ENCODE measurements at places on chromosomes 2 and 18. TPM values are rescaled to one million over a fixed set of nuclear protein-coding genes. Genes with fewer than 3 reads are reported as not detected.

NT5C1B gene
- not detected for total RNA-seq

MARCHF4 gene
- total RNA-seq, result not detected

ELOA2 gene
- total RNA-seq, result not detected

ACOXL gene
- total RNA-seq, result 0.09 TPM

CD8A gene
- 0.09 TPM for total RNA-seq

SULT6B1 gene
- not detected for total RNA-seq

IGFBP2 gene
- 172 TPM for total RNA-seq

IGFBP5 gene
- 461 TPM for total RNA-seq

CHST10 gene
- 14.0 TPM for total RNA-seq

PPP4R3B gene
- total RNA-seq, result 34.7 TPM

MPP4 gene
- 0.18 TPM for total RNA-seq

PLEK gene
- 4.4 TPM for total RNA-seq

ERFE gene
- 6.1 TPM for total RNA-seq

CNNM4 gene
- total RNA-seq, result 14.9 TPM

SDC1 gene
- total RNA-seq, result 8.4 TPM

CCDC195 gene
- 0.40 TPM for total RNA-seq

BBS5 gene
- total RNA-seq, result 4.9 TPM

NEU4 gene
- total RNA-seq, result 6.7 TPM
